AG10803 (cell line): ENCODE measurements at places on chromosomes 16 and 17.

- no peak for DNase-seq
Observed at GRCh38 chr16:10611825-10612342, 31.5 kb upstream of the EMP2 start.

- DNase-seq: no peak
Observed at GRCh38 chr17:41415411-41415810, 9.0 kb downstream of the KRT37 start.

DNA sequence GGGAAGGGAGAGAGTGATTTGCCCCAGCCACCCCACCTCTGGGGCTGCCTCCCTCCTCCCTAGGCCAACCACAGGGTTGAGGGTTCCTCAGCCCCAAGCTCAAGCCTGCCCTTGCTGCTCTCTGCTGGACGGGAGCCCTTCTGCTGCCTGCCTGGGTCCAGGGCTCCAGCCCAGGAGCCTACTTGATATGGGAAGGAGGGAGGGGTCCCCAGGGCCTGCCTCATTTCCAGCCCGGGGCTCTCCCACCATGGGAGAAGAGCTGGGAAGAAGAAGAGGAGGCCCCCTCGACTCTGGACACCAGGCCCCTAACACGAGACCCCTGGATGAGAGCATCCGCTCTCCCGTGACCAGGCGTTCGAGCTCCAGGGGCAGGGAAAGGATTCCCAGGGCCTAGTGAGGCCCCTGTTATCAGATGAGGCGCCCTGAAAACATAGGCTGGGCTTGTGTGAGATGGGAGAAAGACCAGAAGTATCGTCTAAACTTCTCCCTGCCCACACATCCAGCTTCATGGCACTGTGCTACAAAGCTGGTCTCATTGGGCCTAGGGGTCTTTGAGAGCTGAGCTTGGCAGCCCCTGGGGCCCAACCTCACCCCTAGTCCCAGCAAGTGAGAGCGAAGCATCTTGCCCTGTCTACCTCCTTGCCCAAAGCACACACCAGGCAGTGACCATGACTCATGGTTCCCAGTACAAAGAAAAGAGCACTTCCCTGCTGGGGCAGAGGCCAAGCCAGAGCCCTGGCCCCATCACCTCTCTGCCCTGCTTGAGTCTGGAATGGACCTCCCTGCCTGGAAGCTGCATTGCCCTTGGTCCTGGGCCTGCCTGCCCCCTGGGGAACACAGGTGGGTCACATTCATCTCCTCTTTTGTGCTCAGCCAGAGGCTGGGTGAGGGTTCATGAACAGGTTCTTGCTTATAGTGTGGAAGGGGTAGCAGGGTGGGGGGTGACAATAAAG lies 987 bp downstream of the SLC16A5 start:
- peak; percentile 44 for DNase-seq

GRCh38 chr17:49862781-49863331 lies 15.0 kb upstream of the TAC4 start:
- DNase-seq: peak; percentile 21

DNA sequence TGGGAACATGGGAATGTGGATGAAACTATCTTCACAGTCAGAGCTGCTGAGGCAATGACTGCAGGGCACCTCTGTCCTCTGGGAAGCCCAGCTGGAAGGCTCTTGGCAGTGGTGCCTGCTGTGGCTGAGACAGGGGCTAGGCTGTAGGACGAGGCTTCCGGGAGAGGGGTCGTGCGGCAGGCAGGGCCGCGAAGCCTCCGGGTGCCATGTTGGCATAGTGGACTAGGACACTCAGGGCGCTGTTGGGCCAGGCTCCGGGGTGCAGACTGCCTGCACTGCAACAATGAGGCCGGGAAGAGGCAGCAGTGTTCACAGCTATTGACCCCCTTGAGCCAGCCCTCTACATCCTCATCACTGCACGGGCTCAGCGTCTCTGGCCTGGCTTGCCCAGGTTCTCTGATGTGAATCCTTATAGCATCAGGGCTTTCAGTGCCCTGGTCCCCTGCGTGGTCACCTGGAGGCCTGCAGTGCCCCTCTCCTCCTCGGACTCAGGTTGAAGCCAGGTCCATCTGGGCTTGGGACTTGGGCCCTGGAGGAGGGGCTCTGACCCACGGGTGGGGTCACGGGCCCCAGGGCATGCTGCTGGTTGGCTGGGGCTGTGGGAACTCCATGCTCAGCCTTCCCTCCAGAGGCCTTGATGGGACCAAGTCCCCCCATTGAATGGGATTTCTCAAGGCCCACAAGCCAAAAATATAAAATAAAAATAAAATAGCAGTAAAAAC lies 91.6 kb downstream of the TNFRSF13B start:
- DNase-seq: no peak

- no peak for DNase-seq
Observed at GRCh38 chr16:7849841-7850240, 517.2 kb downstream of the RBFOX1 start.

GRCh38 chr16:54986409-54986808 lies 55.7 kb downstream of the IRX5 start:
- DNase-seq: no peak

DNA sequence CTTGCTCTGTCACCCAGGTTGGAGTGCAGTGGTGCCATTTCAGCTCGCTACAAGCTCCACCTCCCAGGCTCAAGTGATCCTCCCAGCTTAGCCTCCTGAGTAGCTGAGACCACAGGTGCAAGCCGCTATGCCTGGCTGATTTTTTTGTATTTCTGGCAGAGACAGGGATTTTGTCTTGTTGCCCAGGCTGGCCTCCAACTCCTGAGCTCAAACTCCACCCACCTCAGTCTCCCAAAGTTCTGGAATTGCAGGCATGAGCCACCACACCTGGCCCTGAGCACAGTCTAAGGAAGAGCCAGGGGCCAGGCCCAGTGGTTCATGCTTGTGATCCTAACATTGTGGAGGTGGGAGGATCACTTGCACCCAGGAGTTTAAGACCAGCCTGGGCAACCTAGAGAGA lies 21.8 kb upstream of the BCO1 start:
- DNase-seq: no peak

DNA sequence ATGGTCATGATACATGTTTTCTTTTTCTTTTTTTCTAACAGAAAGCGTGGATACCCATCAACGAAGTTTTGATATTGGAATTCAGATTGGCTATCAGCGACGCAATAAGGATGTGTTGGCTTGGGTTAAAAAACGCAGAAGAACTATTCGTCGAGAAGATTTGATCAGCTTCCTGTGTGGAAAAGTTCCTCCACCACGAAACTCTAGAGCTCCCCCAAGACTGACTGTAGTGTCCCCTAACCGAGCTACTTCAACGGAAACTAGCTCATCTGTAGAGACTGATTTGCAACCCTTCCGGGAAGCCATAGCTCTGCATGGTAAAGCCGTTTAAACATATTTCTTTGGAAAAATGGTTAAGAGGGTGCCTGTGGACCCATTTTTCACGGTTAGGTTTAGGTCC lies 11.5 kb downstream of the HAPSTR1 start:
- DNase-seq: no peak

GRCh38 chr17:48427598-48427997 lies 2.4 kb downstream of the SKAP1 start:
- no peak for DNase-seq

GRCh38 chr17:37828651-37829124 lies 83.8 kb upstream of the HNF1B start:
- peak; percentile 17 for DNase-seq

GRCh38 chr16:50446861-50447260 lies 78.1 kb upstream of the BRD7 start:
- DNase-seq: no peak

DNA sequence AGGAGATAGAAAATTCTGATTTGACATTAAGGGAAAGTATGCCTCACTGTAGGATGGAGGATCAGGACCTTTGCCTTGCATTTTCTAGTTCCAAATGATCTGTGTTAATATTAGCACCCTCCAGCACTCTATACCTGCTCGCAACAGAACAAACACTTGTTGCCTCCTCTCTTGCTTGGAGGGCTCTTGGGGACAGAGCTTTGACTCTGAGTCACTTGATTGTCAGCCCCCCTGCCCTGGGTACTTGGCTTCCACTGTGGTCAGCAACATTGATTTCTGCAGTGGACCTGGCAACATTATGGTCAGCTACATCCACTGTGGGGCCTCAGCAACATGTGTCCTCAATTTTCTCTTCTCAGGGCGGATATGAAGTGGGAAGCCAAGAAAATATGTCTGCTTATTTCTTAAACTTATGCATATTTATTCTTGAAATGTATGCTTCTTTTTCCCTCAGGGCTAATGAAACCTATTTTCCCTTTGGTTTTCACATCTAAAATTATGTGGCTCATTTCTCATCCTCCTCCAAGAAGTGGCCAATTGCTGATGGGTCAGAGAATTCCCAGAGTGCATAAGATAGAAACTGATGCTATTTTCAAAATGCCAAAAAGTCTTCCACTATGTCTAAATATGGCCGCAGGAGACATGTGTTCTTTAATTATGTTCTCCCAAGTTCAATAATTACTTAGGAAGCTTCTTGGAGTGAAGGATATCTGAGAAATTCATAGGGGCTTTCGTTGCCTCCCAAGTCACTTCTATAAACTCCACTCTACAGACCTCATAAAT lies 94.6 kb upstream of the SMIM36 start:
- DNase-seq: no peak

DNA sequence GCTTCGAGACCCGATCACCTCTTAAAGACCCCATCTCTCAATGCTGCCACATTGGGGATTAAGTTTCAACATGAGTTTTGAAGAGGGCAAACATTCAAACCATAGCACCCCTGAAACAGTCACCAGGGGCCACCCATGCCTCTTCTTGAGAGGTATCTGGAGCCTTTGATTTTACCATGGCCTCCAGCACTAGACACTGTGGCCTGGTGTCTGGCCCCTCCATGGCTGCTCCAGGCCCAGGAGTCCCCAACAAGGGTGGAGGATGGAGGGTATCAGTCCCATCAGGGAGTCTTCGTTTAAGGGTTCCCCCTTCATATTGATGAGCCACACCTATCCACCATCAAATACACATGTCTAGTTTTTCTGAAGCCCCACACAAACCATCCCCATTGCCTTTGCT lies 66.5 kb upstream of the CDH5 start:
- DNase-seq: no peak

- DNase-seq: peak; percentile 77
Observed at GRCh38 chr17:49031965-49032928, 35.1 kb downstream of the IGF2BP1 start.

- DNase-seq: peak; percentile 52
Observed at GRCh38 chr16:75392906-75393305, 40.4 kb downstream of the CFDP1 start.

- DNase-seq: no peak
Observed at GRCh38 chr17:76914937-76915336, 46.7 kb downstream of the MGAT5B start.

DNA sequence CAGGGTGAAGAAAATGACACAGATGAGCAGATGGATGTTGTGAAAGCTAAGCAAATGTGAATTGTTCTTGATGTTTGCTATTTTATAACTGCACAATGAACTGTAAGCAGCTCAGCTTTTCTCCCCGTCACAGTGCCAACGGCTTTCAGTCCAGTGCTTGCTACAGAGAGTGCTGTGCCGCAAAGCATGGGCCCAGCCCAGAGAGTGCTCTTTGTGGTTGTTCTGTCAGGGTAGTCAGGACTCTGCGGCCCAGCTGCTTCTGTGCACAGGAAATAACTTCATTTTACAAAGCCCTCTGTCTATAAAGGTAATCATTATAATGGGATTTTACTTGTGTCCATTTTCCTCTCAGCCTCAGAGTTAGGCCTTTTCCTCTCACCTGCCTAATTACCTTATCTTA lies 39.1 kb downstream of the CDRT15 start:
- DNase-seq: no peak

DNA sequence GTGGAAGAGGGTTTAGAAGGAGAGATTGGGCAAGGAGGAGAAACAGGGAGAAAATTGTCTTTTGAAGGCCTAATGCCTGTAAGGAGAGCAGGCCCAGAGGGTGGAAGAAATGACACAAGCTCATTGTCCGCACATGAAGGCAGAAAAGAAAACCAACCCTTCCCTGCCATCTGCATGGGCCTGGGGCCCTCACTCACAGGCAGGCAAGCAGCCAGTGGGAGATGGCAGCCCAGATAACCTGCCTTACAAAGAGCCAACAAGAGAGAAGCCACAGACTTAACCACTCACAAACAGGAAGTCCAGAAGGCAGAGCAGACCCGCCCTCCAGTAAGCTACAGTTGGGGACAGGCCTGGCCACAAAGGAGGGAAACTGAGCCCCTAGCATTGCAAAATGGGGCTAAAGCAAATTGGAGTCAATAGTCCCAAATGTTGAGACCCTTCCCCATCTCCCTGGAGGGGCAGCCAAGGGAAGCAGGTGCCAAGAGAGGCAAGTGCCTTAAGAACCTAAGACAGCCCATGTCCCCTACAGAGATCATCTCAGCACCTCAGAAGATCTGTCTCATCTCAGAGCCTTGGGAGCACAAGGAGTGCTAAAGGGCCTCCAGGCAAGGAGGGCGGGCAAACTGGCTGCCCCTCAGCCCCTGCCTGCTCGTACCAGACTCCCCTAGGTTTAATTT lies 7.3 kb upstream of the TSPOAP1 start:
- peak; percentile 33 for DNase-seq
